Large intestine (tissue), 12 donors: ENCODE measurements at places on chromosomes 3 and 15.

GRCh38 chr3:38578081-38578475 is 71.4 kb downstream of the SCN5A start:
- DNase-seq, result no peak

- DNase-seq, result no peak
Observed at GRCh38 chr15:89806210-89806558, 8.5 kb downstream of the ANPEP start.

GRCh38 chr15:65286069-65286703 is 497 bp downstream of the PARP16 start:
- peak; percentile 84 for DNase-seq

DNA sequence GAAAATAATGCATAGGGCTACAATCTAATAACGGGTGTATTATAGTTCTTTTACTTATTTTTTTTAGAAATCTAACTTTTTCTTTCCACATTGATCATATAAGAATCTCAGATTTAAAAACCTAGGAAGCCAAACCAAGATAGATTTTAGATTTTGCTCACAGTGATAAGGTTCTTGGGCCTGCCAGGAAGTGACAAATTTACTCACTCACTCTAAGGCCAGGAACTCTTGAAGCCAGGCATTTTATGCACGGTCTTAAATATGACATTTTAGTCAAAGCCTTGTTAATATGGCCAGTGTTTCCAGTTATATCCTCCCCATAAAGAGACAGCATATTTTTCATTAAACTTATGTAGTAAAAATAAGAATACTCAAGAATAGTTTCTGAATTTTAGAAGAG is 271.4 kb downstream of the SQOR start:
- no peak for DNase-seq

DNA sequence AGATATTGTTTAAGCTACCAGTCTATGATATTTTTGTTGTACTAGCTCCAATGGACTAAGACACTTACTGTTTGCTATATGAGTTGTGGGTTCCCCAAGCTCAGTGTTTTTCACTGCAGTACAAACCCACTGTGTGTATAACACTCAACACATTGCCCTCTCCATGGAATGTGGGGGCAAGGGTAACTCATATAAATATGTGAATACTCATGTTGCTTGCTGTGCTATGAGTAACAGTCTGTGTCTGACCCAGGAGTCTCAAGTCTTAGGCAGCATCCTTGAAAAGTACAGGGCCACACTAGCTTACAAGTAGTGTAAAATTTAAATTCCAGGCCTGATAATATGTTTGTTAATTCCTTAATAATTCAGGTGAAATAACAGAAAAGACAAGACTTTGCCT is 22.5 kb upstream of the CNTN3 start:
- DNase-seq, result no peak

- no peak for DNase-seq
Observed at GRCh38 chr3:127106053-127106452, 86.9 kb upstream of the PRR23E start.

- no peak for DNase-seq
Observed at GRCh38 chr3:71372911-71373637, 210.5 kb downstream of the FOXP1 start.

DNA sequence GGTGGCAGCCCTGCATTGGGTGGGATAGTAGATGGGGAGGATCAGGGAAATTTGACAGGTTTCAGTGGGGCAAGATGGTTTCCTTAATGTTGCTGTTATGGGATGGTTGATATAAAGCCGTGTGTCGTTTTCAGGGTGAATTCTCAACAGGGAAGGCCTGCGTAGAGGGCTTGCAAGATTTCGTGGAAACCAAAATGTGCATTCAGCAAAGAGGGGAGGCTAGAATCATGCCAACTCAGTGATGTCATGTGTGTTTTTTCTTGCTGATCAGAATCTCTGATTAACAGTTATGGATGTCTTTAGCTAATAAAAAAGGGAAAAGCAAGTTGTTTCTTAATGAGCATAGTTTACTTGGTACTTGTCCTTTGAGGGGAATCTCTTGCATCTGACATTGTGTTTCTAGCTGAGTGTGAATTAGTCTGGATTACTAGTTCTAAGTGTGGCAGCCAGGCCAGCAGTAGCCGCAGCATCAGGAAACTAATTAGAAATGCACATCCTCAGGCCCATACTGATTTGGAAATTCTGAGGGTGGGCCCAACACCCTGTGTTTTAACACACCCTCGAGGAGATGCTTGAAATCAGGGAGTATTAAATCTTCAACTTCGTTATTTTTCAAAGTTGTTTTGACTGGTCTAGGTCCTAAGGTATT is 24.8 kb downstream of the MRAS start:
- DNase-seq, result no peak

DNA sequence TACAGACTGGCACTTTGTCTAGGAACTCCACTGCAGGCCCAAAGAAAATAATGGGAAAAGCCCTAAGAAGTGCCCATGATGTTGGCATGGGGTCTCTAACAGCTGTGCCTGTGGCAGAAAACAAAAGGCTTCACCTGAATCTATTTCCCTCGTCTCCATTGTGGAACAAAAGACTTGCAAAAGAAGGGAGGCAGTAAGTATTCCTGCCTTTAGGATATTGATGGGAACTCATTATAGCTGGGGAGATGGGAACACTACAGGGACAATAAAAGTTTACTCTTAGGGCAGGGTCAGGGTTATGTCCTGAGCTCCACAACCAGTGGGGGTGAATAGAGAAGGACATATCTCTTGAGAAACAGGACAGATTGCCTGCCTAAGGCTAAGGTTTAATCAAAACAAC is 930.6 kb upstream of the EPHA6 start:
- DNase-seq, result no peak

DNA sequence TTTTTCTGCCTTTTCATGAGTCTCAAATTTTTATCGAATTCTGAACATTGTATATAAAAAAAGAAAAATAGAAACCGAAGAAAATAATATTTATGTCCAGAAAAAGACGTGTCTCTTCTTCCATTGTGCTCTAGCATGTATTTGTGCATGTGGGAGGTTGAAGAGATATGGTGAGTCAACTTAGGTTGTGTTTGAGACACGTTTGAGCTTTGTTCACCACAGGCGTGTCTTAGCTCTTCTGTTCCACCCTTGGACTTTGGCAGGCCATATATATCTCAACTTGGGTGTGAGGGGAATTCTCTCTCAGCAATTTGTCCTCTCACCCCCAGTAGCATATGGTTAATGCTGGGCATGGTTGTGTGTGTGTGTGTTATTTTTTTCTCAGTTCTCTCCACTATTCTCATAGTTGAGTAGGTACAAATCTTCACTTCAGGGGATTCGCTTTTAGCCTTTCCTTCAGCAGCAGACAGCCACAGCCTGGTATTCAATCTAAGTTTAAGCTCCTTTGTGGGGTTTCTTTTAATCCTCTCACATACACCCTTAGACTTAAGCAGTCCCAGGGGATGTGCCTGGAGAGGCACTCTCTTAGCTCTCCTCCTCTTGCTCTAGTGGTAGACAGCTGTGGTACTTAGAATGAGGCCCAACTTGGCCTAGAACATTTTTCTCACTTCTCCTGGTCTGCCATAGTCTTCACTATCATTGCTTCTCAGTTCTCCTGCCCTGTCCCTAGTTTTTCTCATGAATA is 286.5 kb upstream of the RBMS3 start:
- DNase-seq, result no peak

DNA sequence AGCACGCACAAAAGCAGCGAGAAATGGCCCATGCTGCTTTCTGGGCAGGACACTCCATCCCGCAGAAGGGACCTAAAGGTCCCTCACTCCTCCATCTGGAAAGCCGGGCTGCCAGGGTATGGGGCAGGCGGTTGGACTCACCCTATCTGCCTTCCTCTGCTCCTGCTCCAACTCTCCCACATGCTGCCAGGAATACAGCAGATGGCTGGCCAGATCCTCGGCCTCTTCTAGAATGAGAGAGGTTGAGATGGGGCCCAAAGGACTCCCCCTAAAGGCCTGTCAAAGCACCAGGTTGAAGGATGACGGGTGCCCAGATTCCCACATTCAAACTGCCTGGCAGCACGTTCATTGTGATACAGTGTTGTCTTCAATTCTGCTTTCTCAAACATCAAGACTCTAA is 85.1 kb upstream of the C2CD4B start:
- DNase-seq, result no peak

- no peak for DNase-seq
Observed at GRCh38 chr15:29143293-29143692, 126.3 kb downstream of the NSMCE3 start.

- DNase-seq, result no peak
Observed at GRCh38 chr15:73955861-73956742, 29.8 kb downstream of the LOXL1 start.

DNA sequence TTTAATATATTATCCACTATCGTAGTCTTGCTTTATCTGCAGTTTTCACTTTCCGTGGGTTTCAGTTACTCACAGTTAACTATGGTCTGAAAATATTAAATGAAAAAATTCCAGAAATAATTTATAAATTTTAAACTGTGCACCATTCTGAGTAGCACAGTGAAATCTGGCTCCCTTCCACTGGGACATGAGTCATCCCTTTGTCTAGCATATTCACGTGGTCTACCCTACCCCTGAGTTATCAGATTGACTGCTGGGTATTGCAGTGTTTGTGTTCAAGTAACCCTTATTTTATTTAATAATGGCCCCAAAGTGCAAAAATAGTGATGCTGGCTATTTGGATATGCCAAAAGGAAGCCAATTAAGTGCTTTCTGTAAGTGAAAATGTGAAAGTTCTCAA is 539.5 kb upstream of the AGTR1 start:
- DNase-seq, result no peak

DNA sequence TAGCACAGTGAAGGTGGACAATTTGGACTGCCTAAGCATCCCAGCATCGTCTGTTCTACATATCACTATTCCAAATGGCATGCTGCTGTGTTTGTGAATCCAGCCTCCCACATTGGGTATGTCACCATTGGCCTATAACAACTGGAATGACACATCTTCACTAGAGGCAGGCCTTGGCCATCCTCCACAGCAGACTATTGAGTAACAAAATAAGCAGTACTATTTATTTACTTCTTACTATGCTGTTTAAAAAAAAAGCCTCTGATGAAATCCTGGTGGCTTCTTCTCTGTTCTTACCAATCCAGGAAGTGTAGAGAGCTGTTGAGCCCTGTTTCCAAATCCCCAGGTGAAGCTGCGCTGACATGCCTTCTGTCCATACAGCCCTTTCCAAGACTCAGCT is 30.6 kb upstream of the CERS3 start:
- DNase-seq, result no peak
